ENCODE measurements at places on chromosomes 5 and 9.

GRCh38 chr9:25427898-25428297 is 250.3 kb downstream of the TUSC1 start:
- DNase-seq = no peak

DNA sequence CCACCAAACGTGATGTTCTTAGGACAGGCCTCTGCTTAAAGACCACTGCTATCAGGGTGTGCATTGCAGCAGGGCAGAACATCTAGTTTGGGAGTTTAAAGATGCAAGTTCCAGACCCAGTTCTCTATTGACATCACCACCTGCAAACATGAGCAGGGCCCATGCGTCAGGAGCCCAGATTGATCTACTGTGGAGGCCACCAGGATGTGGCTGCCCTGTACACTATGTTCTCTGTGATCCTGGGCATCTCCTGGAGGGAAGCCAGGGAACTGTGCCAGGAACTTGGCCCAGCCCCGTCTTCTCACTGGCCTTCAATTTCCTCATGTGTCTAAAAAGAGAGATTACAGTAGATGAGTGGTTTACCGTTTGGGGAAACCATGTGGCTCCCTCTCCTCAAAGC is 87.1 kb downstream of the PDE6A start:
- no peak for DNase-seq

DNA sequence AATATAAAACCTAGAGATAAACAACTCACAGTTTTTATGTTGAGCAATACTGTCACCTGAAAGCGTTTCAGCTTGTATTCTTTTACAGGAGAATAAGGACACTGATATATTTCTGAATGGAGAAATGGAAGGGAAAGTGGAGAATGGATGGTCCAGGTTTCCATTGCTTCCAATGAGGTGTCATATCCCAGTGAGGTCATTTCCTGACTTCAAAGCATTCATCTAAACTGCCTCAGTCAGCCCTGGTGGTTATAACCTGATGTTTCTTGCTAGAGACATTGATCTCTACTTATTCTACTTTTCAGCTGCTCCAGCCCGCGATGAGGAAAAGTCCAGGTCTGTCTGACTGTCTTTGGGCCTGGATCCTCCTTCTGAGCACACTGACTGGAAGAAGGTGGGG is 2.6 kb downstream of the GABRA1 start:
- DNase-seq = no peak

DNA sequence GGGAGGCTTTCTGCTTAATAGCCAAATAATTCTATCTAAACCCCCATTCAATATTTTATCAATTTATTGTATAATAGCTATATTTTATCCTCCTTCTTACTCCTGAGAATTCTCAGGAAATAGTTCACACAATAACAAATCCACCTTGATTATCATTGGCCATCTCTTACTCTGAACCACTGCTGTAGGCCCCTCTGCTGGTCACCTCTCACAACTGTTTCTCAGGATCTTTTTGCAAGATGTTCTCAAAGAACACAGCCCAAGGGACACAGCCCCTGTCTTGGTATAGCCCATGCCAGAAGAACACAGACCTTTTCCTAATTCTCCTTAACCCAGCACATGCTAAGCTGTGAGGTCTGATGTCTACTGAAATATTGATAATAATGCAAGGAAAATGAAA is 74.9 kb upstream of the HTR4 start:
- DNase-seq = no peak

GRCh38 chr9:135299651-135300345 is 179.8 kb upstream of the PPP1R26 start:
- no peak for DNase-seq

DNA sequence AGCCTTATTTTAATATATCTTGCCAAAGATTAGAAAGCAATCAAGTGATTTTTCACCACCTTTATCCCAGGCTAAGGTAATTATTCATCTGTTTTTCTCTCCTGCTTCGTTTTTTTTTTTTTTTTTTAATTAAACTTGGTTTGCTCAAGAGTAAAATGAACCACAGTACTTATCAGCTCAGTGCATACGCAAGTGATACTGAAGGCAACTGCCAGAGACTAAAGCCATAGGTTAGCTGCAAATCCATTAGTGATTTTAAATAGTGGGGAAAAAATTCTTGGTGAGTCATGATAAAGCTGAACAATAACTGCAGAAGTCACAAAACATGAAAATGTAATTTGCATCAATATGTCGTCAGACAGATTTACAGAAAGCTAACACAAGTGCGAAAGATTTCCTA is 829.1 kb downstream of the PTPRD start:
- DNase-seq = no peak

All from nephron progenitor cell (in vitro differentiated cells).